Activated CD4-positive, alpha-beta memory T cell treated with anti-CD3 and anti-CD28 coated beads, Interleukin-2, amount 10 ng/mL, durations not matched to agents 7 days and 5 days (primary cell): ENCODE measurements at places on chromosomes 4 and X. TPM values are rescaled to one million over a fixed set of nuclear protein-coding genes. Genes with fewer than 3 reads are reported as not detected.

The MAGEA9B gene
- total RNA-seq, result not detected

The ODAPH gene
- 1.9 TPM for total RNA-seq

The UGT2B17 gene
- total RNA-seq, result not detected

DNA sequence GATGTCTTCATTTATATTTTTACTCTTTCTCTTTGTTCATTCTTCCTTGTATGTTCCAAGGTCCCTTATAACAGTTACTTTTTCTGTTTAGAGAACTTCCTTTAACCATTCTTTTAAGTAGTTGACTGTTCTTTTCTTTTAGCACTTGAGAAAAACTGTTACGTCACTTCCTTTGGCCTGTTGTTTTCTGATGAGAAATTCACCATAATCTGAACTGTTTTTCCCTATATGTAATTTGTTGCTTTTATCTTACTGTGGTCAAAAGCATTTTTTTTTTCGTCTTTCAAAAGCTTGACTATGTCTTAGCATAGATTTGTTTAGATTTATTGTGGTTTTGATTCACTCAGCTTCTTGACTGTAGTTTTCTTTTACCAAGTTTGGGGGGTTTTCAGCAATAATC is 1660.3 kb upstream of the PCDH10 start:
- H3K4me1 ChIP-seq, result no peaks in the 10 kb centered on the region
- H3K36me3 ChIP-seq, result no peaks in the 10 kb centered on the region
- no peaks in the 10 kb centered on the region for H3K27me3 ChIP-seq
- no peak overlapping the region for H3K27ac ChIP-seq
- no peak for DNase-seq
- no peak overlapping the region for H3K4me3 ChIP-seq

DNA sequence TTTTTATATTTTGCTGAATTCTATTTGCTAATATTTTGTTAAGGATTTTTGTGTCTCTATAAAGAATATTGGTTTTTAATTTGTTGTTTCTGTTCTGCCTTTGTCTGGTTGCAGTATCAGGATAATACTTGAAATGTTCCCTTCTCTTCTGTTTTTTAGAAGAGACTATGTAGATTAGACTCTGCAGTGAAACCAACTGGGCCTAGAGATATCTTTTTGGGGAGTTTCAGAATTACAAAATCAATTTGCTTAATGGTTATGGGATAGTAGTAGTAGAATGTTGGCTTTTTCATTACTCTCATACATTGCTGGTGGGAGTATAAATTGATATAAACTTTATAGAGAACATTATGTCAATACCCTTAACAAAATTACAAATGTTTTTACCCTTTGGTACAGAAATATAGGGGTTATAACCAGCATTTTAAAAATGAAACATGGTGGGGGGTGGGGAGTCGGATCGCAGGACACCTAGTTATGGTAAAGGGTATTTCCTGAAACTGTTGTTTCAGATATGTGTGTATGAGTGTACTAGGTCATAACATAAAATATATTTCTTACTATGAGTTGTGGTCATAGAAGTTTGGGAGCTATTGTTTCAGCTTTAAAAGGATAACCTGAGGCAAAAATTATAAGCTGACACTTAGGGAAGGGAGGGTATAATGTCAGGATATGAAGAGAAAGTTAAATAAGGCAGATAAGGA is 29.0 kb downstream of the CLOCK start:
- H3K36me3 ChIP-seq, result peaks cover 15% of the 10 kb centered on the region
- DNase-seq, result no peak
- H3K4me3 ChIP-seq, result no peak overlapping the region
- H3K4me1 ChIP-seq, result peaks cover 5% of the 10 kb centered on the region
- no peaks in the 10 kb centered on the region for H3K27me3 ChIP-seq

DNA sequence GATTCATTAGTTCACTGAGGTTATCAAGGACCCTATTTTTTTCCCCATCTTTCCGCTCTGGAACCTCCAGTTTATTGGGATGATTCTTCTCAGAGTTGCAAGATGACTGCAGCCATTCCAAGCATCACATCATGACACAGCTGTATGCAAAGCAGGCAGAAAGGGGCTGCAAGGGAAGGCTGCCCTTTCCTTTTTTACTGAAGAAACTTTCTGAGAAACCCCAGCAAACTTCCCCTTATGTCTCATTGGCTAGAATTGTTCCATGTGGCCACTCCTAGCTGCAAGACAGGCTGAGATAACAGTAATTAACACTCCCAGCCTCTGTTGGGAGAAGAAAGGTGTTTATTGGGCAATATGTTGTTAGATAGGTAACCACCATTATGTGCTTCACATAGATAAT is 102.6 kb downstream of the SATL1 start:
- H3K4me3 ChIP-seq, result no peak overlapping the region
- H3K27ac ChIP-seq, result no peak overlapping the region
- no peaks in the 10 kb centered on the region for H3K36me3 ChIP-seq
- DNase-seq, result no peak

DNA sequence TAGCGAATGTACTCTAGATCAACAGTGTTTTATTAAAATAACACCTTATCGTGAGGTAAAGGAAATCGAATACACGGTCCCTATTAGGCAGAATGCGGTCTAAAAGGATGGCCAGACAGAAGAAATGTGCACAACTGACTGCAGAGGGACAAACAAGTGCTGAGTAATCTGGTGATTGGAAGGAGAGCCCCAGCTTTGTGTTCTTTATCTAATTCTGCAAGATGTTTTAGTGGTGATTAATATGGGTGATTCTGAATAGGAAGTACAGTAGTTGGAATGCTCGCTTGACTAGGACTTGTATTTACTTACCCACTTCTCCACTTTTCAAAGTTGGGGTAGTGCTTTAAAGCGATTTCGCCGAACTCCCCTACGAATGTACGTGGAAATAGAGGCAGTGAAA is 1.2 kb downstream of the WDR44 start:
- no peak for DNase-seq
- peak overlapping the region; percentile 98 for H3K27ac ChIP-seq
- no peaks in the 10 kb centered on the region for H3K27me3 ChIP-seq
- no peaks in the 10 kb centered on the region for H3K36me3 ChIP-seq

DNA sequence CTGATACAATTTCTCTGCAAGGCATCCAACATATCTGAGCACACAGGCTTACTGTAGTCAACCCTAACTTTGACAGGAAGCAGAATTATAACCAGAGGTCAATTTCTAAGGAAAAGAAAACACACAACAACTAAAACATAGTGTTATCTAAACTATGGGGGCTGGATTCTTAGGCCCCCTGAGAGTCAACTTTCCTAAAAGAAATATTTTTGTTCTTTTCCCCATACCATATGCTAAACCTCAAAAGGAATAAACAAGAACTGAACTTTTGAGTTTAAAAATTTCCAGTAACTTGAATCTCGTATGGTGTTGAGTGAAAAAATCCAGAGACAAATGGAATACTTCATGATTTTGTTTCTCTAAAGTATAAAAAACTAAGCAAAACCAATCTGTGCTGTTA is 42.9 kb downstream of the ATXN3L start:
- DNase-seq, result no peak
- no peaks in the 10 kb centered on the region for H3K27me3 ChIP-seq
- H3K4me1 ChIP-seq, result peaks cover 3% of the 10 kb centered on the region
- H3K27ac ChIP-seq, result no peak overlapping the region
- no peak overlapping the region for H3K4me3 ChIP-seq
- no peaks in the 10 kb centered on the region for H3K36me3 ChIP-seq

GRCh38 chr4:148239494-148239985 is 202.7 kb downstream of the NR3C2 start:
- no peak for DNase-seq
- H3K36me3 ChIP-seq, result no peaks in the 10 kb centered on the region
- H3K27ac ChIP-seq, result no peak overlapping the region
- H3K4me3 ChIP-seq, result no peak overlapping the region
- no peaks in the 10 kb centered on the region for H3K4me1 ChIP-seq

DNA sequence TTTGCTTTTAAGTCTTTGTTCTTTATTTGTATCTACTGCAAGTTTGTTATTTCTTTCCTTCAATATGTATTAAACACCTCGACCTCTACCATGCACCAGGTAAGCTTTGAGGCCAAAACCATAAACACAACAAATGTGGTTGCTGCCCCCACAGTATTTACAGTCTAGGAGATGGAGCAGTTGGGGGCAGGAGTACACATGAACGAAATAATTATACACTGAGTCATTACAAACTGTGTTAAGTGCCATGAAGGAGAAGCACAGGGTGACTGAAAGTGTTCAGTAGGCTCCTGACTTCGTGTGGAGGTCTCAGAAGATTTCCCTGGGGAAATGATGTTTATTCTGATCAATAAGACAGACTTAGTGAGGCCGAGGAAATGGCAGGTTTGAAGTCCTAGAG is 30.3 kb downstream of the SLC25A43 start:
- no peaks in the 10 kb centered on the region for H3K36me3 ChIP-seq
- H3K4me3 ChIP-seq, result no peak overlapping the region
- H3K27ac ChIP-seq, result no peak overlapping the region
- H3K4me1 ChIP-seq, result no peaks in the 10 kb centered on the region
- no peaks in the 10 kb centered on the region for H3K27me3 ChIP-seq

DNA sequence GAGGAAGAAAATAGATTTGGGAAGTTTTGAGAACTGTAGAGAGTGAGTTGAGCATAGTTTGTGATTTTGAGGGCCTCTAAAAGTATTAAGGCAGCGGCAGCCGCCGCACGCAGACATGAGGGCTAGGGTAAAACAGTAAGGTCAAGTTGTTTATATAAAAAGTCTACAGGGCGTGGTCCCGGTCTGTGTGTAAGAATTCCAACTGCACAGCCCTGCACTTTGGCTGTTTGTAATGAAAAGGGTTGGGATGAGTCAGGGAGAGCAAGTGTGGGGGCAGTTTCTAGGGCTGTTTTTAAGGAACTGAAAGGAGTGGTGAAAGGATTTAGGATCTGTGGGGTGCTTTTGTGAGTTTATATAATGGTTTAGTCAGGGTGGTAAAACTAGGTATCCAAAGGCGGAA is 55.0 kb downstream of the BEX3 start:
- no peak for DNase-seq
- H3K36me3 ChIP-seq, result no peaks in the 10 kb centered on the region
- H3K4me3 ChIP-seq, result no peak overlapping the region

- no peaks in the 10 kb centered on the region for H3K36me3 ChIP-seq
- no peak overlapping the region for H3K27ac ChIP-seq
- DNase-seq, result no peak
- no peaks in the 10 kb centered on the region for H3K4me1 ChIP-seq
Measured at GRCh38 chr4:90572996-90573395, 445.8 kb downstream of the CCSER1 start.

- H3K36me3 ChIP-seq, result no peaks in the 10 kb centered on the region
- DNase-seq, result no peak
- H3K27me3 ChIP-seq, result no peaks in the 10 kb centered on the region
- H3K4me1 ChIP-seq, result no peaks in the 10 kb centered on the region
- no peak overlapping the region for H3K27ac ChIP-seq
Measured at GRCh38 chr4:67292636-67293035, 252.7 kb downstream of the CENPC start.

DNA sequence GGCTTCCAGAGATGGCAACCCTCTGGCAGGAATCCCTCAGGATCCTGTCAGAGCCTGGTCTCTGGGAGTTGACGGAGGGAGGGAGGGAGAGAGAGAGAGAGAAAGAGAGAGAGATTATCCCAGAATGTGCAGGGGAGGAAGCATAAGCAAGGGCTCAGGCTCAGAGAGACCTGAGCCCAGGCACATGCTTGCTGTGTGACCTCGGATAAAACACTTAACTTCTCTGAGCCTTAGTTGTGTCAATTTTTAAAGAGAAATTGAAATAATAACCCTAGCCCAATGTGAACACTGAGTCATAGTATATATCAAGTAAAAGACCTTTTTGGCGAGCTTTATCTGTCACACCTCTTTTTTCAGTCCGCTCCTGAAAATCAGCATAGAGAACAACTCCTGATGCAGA is 473 bp upstream of the USP51 start:
- H3K36me3 ChIP-seq, result no peaks in the 10 kb centered on the region
- no peaks in the 10 kb centered on the region for H3K27me3 ChIP-seq
- peaks cover 21% of the 10 kb centered on the region for H3K4me1 ChIP-seq
- H3K4me3 ChIP-seq, result peak overlapping the region; percentile 88
- H3K27ac ChIP-seq, result peak overlapping the region; percentile 90

DNA sequence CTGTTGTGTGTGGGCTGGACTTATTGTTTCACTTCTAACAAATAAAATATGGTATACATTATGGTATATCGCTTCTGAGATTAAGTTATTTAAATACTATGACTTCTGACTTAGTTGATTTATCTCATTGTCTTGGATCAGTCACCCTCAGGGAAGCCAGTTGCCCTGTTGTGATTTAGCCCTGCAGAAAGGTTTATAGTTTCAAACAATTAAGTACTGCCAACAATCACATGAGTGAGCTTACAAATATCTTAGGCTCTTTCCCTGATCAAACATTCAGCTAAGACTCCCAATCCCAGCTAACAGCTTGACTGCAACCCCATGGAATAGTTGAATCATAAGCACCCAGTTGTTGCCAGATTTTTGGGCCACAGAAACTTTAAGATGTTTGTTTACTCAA is 85.4 kb downstream of the MAGEC1 start:
- no peaks in the 10 kb centered on the region for H3K27me3 ChIP-seq
- no peak overlapping the region for H3K27ac ChIP-seq
- DNase-seq, result no peak
- H3K36me3 ChIP-seq, result no peaks in the 10 kb centered on the region

DNA sequence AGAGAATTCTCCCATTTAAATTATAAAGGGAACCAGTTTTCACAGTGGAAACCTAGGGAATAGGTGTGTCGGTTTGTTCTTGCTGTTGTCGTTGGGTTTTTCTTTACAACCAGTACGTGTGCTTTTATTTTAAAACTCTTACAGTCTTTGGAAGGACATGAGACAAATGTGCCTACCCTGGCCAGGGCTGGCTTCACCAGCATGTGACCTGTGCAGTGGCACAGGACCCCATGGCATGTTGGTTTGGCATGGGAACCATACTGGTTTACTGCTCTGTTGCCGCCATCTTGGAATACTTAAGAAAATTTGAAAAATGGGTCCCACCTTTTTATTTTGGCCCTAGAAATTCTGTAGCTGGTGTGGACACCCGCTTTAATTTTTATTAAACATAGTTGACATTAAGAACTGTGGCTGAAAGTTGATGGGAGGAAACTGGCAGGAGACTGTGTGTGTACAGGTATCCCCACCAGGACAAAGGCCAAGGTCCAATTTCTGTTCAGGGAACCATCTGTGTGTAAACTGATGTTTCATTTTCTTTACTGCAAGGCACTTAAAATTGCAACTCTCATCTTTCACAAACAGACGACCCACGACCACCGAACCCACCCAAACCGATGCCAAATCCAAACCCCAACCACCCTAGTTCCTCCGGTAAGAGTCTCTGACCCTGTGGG is 28.8 kb downstream of the CD99 start:
- peaks cover 33% of the 10 kb centered on the region for H3K4me1 ChIP-seq
- H3K27me3 ChIP-seq, result no peaks in the 10 kb centered on the region
- H3K4me3 ChIP-seq, result no peak overlapping the region
- peaks cover 84% of the 10 kb centered on the region for H3K36me3 ChIP-seq
- H3K27ac ChIP-seq, result no peak overlapping the region
